ENCODE measurements at places on chromosomes 7 and 10.

GRCh38 chr10:70838270-70838805, 22.6 kb downstream of the SGPL1 start:
- no peak for DNase-seq

GRCh38 chr10:86749854-86750253, 6.6 kb upstream of the BMPR1A start:
- no peak for DNase-seq

GRCh38 chr7:136039577-136040345, 62.6 kb upstream of the MTPN start:
- DNase-seq: no peak

- no peak for DNase-seq
Observed at GRCh38 chr10:35079763-35080162, 10.4 kb downstream of the CUL2 start.

DNA sequence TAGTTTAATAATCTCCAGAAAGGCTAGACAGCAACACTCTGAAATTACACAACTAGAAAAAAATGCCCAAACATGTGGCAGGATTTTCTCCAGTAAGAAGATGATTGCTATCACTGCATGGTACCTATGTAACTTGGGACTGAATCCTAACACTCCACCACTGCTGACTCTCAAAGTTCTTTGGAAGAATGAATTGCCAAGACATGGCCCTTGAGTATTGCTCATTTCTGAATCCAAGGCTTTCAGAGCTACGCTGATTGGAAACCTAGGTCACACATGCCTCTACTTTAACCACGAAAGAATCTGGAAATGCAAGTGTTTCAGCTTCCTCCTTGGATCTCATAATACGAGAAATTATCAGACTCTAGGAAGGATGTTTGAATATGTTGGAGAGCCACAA, 167.5 kb upstream of the CELF2 start:
- no peak for DNase-seq
